ENCODE measurements at places on chromosomes 4 and X.
A peak's percentile ranks its signal among the peaks of the same experiment; 100 is the strongest.

GRCh38 chr4:1183985-1184773 lies 11.8 kb upstream of the SPON2 start:
- no peak for DNase-seq

GRCh38 chrX:68938244-68939004 lies 109.6 kb downstream of the EFNB1 start:
- DNase-seq = no peak

DNA sequence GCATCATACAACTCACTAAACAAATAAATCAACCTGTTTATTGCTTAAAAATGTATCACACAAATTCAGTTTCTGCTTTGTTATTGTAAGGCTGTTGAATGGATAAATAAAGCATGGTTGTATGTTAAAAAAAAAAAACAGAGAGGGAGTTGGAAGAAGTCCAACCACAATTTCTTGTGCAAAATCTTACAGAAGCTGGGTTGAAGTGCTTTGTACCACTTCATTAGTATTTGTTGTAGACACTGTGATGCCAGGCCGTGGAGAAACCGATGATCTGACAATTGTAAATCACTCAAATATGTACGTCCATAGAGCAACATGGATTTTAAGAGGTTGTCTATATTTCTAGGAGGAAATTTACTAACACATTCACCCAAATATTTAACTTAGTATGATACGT lies 132.6 kb upstream of the MXRA5 start:
- no peak for DNase-seq

DNA sequence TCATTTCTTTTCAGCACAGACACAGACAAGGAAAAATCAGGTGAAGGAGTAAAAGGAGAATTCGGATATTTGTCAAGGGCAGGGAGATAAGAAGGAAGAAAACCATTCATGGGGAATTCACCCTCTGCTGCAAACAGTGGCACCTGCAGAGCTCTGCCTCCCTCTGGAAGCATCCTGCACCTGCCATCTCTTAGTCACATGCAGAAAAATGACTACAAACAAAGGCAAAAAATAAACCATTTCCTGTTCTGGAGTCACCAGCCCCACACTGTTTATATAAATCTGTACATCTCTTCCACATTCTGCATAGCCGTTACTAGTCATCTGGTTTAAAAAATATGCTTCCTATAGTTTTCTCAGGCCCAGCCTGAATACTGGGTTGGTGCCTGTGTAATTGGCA lies 205.3 kb downstream of the ARAP2 start:
- no peak for DNase-seq

DNA sequence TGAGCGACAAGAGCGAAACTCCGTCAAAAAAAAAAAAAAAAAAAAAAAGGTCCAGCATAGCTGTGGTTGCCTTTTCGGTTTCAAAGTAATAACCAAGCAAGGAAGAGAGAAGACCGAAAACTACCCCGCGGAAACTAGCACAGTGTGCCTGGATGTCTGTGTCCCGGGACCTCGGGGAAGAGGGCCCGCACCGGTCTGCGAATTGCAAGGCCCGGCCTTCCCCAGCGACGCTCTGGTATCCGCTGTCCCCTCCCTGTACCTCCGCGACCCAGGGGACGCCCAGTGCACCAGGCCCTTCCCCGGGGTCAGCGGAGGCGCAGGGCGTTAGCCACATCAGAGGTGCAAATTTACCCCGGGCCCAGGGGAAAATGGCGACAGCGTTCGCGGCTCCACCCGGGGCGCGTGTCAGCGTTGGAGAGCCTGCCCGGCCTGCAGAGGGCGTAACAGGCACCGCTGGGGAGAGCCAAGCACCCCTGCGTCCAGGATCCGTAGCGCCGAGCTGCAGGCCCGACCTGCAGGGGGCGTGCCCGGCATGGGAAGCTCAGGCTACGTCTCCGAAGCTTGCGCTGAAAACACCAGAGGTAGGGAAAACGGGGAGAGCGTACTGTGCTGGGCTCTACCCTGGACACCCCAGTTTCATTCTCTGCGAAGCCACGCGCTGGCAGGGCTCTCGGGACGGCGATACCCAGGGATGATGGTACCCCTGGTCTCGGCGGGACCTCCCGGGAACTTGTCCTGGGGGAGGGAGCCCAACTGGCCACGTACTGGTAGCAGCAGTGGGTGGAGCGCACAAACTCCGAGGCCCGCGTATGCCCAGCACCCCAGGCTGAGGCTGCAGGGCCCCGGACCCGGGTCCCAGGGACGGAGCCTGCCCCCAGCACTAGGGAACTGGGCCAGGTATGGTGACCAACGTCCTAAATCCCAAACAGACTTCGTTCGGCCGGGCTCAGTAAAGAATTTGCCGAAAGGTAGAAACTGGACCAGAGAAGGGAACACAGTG lies 16.2 kb downstream of the NKX6-1 start:
- DNase-seq = no peak

GRCh38 chr4:10736895-10737294 lies 52.3 kb upstream of the CLNK start:
- DNase-seq = no peak

GRCh38 chr4:153514001-153514526 lies 47.9 kb downstream of the TMEM131L start:
- no peak for DNase-seq

- no peak for DNase-seq
Observed at GRCh38 chr4:25076625-25077398, 46.1 kb upstream of the LGI2 start.

DNA sequence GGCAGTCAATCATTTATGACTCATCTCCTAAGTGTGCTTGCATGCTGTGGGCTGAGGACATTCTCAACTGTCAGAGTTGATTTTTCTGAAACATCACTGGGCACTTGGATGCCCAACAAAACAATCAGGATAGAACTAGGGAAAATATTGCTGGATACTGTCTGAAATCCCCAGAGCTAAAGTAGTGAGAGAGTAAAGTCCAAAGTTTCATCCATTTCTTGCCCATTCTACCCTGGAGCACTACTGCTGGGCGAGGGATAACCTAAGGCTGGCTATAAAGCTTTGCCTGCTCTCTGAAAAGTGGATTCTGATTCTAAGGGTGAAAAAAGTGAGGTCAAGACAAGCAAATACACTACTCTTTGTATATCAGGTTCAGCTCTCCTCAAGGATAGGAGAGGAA lies 279.6 kb upstream of the EDA2R start:
- DNase-seq = no peak

- no peak for DNase-seq
Observed at GRCh38 chr4:147975933-147976928, 244.3 kb downstream of the ARHGAP10 start.

DNA sequence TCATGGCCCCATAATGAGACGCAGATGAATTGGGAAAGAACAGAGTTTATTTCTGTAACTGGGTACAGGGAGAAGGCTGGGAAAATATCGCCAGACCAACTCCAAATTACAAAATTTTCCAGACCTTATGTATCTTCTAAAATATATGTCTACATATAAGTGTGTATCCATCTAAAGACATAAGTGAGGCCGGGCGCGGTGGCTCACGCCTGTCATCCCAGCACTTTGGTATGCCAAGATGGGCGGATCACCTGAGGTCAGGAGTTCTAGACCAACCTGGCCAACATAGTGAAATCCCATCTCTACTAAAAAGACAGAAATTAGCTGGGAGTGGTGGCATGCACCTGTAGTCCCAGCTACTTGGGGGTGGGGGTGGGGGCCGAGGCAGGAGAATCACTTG lies 11.7 kb upstream of the DHRSX start:
- DNase-seq = no peak

GRCh38 chr4:151469970-151470369 lies 61.0 kb downstream of the FHIP1A start:
- DNase-seq = no peak

DNA sequence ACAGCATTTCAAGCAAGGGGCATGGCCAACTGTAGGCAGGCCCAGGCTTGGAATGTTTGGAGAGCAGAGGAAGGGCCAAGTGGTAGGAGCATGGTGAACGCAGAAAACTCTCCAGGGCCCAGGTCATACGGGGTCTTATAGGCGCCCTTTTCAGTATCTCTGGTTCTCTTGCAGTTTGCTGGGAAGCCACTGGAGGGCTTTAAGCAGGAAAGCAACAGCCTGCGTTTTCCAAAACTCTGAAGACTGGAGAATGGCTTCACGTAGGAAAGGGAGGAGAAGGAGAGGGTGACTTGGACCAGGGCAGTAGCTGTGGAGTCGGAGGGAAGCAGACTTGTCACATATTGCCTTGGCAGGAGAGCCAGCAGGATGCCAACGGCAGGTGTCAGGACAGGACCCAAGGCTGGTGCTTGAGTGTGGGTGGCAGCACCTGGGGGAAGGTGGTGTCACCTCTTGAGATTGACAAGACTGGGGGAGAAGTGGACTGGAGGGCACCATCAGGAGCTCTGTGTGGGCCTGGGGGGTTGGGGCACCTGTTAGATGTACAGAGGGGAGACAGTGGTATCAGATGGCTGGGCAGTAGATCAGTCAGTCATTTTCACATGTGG lies 21.9 kb downstream of the TKTL1 start:
- no peak for DNase-seq

GRCh38 chr4:150814873-150815272 lies 200.2 kb downstream of the LRBA start:
- no peak for DNase-seq

DNA sequence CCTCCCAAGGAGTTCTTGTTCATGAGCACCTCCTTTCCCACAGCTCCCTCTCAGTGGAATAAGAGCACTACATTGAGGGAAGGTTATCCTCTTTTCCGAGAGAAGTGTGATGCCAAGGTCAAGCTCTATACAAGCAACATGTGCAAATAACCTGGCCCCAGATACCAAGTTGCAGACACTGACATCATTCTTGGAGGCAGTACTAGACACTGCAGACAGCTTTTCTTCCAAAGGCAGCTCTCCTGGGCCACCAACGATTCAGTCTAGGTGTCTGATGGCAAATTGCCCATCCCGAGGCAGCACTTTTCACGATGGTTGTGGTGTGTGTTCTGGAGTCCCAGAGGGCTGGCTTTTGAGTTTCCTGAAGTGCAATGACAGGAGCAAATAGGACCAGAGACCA lies 384.9 kb downstream of the TLL1 start:
- DNase-seq = no peak

DNA sequence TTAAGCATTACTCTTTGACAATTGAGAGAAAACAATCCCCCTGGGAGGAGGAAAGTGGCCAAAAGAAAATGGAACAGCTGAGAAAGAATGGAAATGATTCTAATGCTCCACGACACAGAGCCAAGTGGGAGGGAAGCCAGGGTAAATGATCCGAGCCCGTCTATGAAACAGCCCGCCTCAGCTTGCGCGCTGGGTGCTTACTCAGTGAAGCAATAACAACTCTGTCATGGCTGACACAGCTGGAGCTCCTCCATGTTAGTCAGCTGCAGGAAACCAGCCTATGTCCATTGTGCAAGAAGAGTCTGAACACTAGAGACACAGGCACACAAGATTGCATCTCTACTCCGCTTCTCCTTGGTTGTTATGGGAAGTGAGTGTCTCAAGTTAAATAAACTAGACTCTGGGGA lies 19.3 kb downstream of the NOA1 start:
- DNase-seq = peak; percentile 96

DNA sequence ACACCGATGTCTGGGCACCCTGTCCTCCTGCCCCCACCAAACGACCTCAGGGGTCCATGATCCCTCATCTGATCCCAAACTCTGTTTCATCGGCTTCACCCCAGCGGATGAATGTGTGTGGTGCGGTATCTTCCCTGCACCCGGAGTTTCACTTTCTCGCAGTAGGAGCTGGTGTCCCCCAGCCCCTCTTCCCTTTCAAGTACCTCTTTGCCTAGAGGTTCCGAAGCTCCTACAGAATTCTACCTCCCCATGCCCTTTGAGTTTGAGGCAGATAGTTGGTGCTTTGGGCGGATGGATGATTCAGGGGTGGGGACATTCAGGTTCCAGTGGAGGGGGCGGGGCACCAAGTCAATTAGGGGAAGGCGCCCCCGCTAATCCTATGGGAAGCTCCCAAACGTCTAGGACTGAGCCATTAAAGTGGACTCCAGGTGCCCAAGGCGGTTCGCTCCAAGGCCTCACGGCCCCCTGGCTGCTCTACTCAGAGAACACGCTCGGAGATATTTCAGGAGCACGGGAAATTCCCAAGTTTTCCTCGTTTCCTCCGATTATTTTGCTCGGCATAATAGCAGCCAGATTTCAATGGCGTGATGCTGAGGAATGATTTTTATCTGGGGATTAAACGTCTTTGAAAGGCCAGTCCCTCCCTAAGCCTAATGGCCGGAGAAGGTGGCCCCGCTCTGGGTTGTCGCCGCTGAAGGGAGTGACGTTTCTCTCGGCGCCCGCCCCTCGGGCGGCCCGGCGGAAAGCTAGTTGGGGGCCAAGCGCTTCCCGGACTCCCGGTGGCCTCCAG lies 1.3 kb downstream of the MSX1 start:
- DNase-seq = no peak

DNA sequence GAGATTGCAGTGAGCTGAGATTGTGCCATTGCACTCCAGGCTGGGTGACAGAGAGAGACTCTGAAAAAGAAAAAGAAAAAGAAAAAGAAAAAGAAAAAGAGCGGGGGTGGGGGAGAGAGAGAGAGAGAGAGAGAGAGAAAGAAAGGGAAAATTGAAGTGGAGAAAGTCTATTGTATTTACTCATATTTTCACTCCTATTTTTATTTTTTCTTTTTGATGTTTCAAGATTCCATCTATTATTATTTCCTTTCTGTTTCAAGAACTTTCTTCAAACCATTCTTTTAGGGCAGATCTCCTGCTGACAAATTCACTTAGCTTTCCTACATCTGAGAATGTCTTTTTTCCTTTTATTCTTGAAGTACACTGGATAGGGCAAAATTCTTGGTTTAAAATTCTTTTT lies 57.5 kb upstream of the HDAC8 start:
- DNase-seq = no peak

GRCh38 chr4:43352859-43353258 lies 460.3 kb downstream of the GRXCR1 start:
- DNase-seq = no peak

DNA sequence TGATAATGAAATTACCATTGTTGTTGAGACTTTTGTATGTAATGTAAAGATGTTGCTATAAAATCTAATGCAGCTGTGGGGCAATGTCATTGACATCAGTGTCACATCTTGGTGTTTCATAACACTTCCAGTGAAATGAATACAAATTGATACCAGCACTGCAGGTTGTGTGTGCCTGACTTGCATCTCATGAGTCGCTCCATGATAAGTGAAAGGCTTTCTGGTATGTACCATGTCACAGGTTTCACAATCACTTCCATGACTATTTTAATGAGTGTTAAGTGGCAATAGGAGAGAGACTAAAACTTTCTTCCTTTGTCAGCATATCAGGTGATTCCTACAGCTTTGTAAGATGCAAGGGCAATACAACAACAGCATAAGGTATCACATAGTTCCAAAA lies 94.4 kb downstream of the ABCB7 start:
- no peak for DNase-seq

DNA sequence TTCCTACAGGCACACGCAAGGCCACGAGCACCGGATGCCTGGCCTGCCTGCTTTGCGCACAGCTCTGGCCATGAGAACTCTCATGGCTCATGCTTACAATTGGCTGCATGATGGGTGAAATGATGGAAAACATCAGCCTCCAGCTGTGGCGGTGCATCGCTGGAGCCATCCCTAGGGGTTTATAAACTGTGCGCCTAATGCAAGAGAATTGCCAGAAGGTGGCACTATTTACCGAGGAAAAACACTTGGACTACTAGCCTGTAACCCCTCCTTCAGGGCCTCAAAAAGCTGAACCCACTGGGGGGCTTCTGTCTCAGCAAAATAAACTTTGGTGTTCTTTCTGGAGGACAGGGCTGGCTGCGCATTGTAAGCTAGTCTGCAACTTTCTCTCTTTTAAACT lies 51.9 kb downstream of the PHKA2 start:
- DNase-seq = no peak

GRCh38 chr4:87541521-87541920 lies 12.3 kb upstream of the SPARCL1 start:
- DNase-seq = no peak
